ENCODE measurements at places on chromosomes 5 and 9.

DNA sequence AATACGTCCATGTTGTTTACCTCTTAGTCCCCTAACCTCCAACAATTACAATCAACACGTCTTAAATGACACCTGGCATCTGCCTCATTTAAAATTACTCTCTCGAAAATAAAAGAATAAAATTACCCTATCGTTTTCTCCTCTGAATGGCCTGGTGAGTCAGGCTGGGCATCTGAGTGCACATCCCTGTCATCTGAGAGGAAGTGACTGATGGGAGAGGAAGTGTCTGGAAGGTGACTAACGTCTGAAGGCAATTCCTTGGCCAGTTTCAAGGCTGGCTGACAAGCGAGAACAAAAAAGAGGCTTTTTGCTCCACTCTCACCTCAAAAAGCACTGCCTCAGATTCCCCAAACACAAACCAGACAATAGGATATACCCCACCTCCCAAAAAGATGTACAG, 57.7 kb downstream of the MAPKAP1 start:
- DNase-seq, result no peak

DNA sequence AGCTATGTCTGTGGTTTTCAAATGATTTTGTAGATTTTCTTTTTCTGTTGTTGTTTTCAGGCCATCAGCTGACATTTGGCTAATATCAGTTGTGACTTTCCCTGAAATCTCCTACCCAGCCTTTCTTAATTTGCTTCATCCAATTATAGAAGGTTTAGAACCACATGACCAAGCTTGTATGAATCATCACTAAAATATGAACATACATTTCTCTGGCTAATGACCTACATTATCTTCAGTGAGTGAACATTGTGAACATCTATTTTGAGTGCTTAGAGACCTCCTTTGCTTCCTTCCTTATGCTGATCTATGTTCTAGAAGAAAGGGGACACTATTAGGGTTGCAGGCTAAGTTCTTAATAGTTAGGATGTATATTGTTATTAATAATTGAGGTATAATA, 532.5 kb downstream of the RAB3C start:
- no peak for DNase-seq

DNA sequence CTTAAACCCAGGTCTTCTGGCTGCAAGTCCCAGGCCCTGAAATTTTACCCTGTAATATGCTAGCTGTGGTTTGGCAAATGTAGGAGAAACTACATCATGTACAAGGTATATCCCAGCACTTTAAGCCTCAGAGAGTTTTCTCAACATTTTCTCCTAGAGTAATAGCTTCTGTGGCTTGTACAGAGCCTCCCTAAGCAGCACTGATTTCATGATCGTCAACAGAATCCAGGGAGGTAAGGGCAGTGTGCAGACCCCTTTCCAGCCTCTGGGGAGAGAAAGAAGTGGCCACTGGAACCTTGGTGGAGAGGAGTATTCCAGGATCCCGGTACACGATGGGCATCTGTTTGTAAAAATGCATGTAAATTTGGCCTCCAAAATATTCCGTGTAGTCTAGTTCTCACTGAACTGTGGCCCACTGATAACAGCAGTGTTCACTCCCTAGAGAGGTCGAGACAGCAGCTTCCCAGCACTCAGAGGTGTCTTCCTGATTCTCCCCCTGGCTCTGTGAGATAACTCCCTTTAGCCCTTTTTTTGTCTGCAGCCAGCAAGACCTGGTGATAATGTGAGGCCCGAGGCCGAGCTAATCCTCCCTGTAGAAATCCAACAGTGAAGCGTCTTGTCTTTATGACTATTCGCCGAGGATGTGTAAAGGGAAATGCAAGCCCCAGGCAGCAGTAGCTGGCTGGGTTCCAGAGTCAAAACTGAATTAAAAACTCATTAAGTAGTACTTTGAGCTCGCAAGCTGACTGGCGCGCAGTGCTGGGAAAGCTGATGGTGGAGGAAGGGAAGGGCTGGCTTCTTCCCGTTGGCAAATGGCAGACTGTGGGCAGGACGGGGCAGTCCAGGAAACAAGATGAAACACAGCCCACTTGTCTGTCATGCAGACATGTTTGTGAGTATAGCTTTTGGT, 59.0 kb downstream of the MAP1B start:
- DNase-seq, result peak; percentile 85

- no peak for DNase-seq
Observed at GRCh38 chr5:88675168-88675707, 207.7 kb downstream of the MEF2C start.

GRCh38 chr5:139049780-139050179, 148.4 kb downstream of the SIL1 start:
- no peak for DNase-seq

- no peak for DNase-seq
Observed at GRCh38 chr5:122421374-122422079, 109.5 kb downstream of the SNCAIP start.

GRCh38 chr9:104301755-104302154, 202.3 kb upstream of the OR13F1 start:
- peak; percentile 68 for DNase-seq

GRCh38 chr5:150386024-150386855, 26.5 kb downstream of the CD74 start:
- no peak for DNase-seq

DNA sequence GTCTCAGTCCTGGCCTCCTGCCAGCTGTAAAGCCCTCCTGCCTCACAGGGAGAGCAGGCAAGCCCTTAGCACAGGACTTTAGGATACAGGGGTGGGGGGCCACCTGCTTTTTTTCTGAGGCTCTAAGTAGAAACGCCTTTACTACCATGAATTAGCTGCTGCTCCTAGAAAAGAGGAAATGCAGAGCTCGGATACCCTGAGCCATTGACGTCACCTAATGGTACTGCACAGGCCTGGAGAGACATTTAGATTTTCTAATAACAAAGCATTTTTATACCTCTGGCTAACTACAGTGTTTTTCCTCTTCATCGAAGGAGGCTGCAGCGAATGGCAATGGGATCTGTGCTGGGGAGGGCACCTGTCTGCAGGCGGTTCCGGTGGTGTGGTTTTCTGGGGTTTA, 137.0 kb downstream of the WDR41 start:
- DNase-seq, result no peak

GRCh38 chr5:178339272-178339671, 106.7 kb upstream of the PHYKPL start:
- no peak for DNase-seq

DNA sequence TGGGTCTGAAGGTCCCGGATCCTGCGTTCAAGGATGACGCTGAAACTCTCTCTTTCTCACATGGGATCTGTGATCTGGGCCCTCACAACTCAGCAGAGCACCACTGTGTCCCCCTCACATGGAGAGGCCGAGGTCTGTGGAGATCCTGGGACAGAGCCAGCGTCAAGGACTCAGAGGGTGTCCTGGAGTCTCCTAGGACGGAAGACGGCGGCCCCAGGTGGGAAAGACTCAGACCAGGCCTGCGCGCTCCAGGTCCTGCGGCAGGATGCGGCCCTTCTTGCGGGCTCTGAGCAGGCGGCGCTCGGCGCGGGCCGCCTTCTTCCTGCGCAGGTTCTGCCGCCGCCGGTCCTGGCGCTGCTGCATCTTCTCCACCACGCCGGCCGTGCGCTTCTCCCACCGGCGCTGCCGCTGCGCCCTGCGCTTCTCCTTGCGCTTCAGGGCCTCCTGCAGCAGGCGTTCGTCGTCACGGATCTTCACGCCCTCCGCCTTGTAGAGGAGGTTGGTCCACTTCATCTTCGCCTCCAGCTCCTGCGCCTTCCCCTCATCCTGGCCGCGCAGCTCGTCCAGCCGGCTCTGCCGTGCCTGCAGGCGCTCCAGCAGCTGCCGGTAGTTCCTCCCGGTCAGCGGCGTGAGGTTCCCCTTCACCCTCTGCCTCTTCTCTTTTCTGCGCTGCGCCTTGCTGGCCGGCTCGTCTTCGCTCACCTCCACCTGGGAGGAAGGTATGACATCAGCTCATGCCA, 4.2 kb downstream of the SURF6 start:
- DNase-seq, result no peak

DNA sequence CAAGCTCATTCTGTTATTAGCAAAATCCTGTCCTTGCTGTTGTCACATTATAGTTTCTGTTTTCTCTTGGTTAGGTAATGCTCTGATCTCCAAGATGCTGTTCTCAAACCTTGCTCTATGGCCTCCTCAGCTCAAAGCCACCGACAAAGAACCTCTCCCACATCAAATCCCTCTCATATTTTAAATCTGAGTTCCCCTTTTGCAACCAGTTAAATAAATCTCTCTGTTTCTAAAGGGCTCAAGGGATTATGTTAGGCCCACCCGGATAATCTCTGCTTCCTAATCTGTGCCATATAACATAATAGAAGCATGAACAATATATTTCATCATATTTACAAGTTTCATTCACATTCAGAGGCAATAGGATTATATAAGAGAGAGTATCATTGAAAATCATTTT, 286.0 kb downstream of the CYLC2 start:
- DNase-seq, result no peak

DNA sequence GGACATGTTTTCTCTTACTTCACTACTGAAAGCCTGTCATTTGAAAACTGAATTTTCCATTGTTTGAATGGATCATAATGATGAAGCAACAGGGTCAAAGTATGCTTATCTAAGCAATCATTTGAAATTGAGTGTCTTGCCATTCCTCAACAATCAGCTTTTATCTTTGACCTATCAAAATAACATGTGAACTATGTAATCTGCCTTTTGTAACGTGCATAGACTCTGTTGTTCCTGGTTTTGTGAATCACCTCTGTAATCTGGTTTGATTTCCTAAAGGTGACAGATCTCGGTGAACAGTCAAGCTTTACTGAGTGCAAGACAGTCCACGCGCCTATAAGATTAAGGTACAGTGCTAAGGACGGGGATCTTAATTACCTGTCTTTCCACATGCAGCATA, 3.3 kb downstream of the MEF2C start:
- DNase-seq, result no peak

- no peak for DNase-seq
Observed at GRCh38 chr5:173180331-173180730, 36.0 kb downstream of the BNIP1 start.

GRCh38 chr5:157026789-157027424, 32.0 kb downstream of the HAVCR1 start:
- DNase-seq, result peak; percentile 21

DNA sequence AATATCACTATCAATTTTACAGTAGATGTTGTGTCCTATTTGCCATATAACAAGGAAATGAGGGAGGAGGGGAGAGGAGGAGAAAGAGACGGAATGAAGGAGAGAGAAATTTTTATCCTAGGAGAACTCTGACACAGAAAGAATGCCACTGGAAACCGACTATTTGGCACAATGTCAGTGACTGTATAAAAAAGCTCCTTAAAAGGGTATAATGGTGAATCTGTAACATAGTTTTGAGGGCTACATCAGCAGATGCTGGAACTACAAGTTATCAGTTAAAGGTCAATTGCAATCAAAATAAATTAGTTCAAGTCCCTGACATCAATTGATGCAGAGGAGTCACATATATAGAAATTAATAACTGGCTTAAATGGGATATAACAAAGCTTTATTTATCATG, 5.7 kb downstream of the EDIL3 start:
- DNase-seq, result no peak

GRCh38 chr9:121198512-121199042, 3.1 kb downstream of the RAB14 start:
- no peak for DNase-seq

GRCh38 chr9:113359385-113359784, 10.0 kb downstream of the BSPRY start:
- no peak for DNase-seq

- no peak for DNase-seq
Observed at GRCh38 chr9:89528131-89528530, 30.2 kb upstream of the SEMA4D start.

- DNase-seq, result no peak
Observed at GRCh38 chr5:175873088-175873454, 1.7 kb downstream of the CPLX2 start.

DNA sequence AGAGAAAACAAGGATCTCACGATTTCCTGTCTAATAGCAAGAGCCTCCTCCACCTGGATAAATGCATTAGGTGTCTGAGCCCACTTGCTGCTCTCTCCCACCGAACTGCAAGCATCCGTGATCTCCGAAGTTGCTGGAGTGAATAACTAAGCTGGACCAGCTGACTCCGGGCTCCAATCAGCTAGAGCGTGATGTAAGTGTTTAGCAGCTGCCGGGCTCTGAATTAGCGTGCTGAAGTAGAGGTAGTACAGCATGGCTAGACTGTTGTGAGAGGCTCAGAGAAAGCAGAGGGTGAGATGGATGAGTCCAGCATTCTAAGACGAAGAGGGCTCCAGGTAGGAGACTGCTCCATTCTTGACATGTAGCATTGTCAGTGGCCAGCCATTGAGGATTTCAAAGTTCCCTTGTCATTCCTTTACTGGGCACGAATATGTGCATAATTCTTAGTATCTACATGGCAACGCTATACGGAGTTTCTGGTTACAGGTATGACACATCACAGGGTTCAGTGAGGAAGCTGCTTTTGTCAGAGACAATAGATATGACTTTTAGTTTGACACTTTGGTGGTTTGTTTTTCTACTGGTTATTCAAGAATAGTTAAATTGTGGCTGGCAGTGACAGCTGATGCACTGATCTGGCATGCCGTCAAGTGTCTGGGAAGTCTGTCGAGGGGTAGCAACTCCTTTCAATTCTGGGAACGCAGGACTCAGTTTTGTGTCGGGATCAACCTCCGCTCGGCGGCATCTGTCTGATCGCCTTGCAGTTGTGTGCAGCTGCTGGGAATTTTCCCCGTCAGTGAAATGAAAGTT, 232.6 kb downstream of the MAST4 start:
- DNase-seq, result peak; percentile 46

- no peak for DNase-seq
Observed at GRCh38 chr5:142202282-142202681, 93.7 kb downstream of the NDFIP1 start.

DNA sequence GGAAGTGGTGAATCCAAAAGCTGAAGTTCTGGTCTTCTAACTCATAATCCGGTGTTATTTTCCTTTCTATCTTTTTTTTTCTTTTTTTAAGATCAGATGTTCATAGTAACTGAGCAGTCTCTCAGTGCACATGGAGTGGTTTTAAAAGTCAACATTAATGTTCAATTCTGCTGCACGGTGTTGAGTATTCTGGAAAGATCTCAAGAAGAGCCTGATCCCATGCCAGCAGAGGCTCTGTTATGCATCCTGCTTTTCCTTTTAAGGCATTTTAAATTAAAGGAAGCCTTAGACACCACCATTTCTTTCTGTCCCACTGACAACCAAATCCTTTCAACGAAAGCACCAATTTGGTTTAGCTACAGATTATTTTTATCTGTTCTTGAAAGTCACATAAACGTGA, 33.4 kb downstream of the SEMA5A start:
- DNase-seq, result no peak

- no peak for DNase-seq
Observed at GRCh38 chr9:113652355-113653152, 189.0 kb downstream of the RGS3 start.

- DNase-seq, result no peak
Observed at GRCh38 chr9:104675611-104676010, 18.7 kb upstream of the OR13D1 start.

- DNase-seq, result no peak
Observed at GRCh38 chr5:157607371-157608161, 32.0 kb upstream of the ADAM19 start.

GRCh38 chr9:104914466-104914865, 13.5 kb downstream of the ABCA1 start:
- DNase-seq, result no peak

GRCh38 chr5:155010881-155011280, 2.7 kb upstream of the KIF4B start:
- DNase-seq, result no peak

- DNase-seq, result no peak
Observed at GRCh38 chr9:27485158-27485557, 38.9 kb upstream of the IFNK start.
